ENCODE measurements at places on chromosomes 3 and 15.

- DNase-seq = no peak
Observed at GRCh38 chr3:165195241-165195639, 944 bp downstream of the SLITRK3 start.

- DNase-seq = no peak
Observed at GRCh38 chr3:102410616-102411015, 24.2 kb upstream of the ZPLD1 start.

DNA sequence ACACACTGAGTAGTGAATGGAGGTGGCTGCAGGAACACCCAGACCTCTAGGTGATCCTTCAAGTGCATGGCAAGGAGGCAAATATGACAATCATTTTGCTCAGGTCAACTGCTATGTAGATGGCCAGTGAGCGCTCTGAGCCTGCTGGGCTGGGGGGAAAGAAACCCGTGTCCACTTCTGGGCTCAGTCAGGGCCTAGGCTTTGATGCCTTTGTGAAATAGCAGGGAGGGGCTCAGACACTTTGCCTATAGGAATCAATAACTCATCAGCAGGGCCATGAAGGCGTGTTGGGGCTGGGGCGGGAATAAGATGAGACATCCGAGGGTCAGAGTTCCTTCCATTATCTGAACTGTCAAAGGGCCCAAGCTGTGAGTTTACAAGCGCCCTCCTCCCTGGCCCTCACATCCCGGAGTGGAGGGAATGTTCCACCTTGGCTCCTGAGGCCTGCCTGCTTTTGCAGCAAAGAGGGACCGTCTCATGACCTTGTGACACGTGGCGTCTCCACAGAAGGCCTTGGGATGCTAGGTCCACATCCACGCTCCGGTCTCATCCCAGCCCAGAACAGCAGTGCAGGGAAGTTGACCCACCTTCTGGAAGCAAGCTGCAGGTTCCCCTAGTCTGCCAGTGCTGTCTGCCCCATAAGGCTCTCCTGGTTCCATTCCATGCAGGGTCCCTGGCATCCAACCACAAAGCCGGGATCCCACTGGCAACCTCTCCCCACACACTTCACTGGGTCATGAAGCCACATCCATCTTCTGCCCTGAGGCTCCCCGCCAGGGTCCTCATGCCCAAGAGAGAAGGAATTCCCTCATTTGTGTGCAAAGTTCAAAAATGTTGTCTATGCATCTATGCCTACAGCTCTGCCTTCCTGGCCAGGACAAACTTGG is 78.4 kb downstream of the CHSY1 start:
- no peak for DNase-seq

DNA sequence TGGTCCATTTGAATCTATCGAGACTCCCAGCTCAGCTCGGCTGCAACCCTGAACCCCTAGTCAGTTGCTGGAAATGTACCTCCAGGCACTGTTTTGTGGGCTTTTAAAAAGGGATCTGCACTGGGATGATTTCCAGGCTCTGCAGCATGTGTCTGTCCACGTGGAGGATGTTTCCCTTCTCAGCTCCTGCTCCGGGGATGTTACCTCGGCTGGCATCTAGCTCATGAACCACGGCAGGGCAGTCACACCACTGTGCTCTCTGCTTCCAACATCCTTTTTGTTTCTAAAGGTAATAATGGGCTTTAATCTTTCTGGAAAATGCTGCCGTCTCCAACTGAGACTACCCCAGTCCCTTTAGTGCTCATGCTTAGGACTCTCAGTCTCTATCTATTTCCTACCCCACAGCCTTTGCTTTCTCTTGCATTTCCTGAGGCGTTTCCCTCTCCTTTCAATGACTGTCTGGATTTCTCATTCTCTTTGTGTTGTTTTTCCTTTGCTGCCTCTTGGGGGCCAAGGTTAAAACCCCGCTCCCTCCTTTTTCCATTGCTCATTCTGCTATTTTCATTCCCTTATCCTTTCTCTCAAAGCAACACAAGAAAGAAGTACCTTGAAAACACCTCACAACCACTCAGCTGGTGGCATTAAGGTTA is 42.9 kb upstream of the AKAP13 start:
- no peak for DNase-seq

GRCh38 chr15:91099995-91100813 is at the start of gene SV2B:
Gene SV2B (plus strand): TSS chr15:91100257. CDS start chr15:91226264, 126,007 bp downstream.
- no peak for DNase-seq

DNA sequence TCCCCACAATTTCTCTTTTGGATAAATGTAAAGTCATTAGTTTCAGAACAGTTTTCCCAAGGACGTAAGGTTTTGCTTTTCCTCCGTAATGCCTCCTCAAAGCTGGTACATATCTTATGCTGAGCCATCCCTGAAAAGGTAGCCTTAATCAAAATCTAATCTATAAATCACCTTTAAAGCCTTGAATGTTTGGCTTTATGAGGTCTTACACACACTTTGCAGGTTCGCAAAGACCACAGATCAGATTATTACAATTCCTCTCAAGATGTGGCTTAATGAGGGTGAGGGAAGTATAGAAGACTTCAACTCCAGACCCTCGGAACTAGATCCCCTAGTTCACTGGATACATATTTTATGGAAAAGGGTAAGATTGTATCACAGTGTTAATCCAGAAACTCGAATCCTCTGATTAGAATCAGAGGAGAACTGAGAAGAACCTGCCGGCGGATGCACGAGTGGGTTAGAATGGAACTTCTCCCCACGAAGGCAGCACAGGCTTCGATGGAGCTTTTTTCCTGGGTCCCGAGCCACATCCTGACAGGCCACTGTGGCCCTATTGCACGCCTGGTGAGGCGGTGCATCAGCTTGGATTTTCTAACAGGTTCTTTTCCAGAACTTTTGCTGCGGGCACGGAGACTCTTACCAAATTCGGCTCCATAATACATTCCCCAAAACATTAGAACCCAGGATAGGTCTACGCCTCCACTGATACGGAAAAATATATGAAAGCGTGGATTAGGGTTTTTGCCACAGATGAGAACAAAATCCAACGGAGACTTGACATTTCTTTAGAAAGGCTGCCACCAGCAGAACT is 1.2 kb downstream of the CTXND1 start:
- DNase-seq = no peak

DNA sequence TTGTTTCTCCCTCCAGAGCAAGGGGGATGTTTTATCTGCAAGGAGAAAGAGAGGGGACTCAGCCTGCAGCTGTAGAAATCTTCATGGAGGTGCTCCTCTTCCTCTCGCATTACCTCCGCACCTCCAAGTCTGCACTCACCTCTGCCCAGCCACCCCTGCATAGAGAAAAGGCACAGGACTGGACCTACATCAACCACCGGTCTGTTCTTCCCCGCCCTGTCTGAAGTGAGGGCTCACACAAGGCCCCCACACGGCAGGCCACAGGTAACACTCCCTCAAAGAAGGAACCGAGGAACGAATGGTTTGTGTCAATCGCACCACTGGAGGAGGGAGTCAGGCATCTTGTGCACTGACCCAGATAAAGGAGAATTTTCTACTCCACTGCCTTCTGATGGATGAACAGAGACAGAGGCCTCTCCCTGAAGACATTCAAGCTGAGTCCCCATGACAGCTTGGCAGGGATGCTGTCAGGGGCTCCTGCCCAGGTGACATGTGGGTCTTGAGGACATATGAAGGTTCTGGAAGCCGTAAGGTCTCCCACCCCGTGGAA is 260.3 kb downstream of the XXYLT1 start:
- DNase-seq = no peak

DNA sequence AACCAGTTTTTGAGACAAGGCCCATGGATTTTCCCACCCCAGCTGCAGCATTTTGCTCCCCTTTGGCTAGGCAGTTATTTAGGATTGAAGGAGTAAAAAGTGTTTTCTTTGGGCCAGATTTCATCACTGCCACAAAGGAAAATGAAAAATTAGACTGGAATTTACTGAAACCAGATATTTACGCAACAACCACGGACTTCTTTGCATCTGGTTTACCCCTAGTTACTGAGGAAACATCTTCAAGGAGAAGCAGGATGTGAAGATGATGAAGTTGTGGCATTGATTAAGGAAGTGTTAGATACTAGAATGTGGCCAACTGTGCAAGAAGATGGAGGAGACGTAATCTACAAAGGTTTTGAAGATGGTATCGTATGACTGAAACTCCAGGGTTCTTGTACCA is 165.2 kb upstream of the MYRIP start:
- DNase-seq = no peak

DNA sequence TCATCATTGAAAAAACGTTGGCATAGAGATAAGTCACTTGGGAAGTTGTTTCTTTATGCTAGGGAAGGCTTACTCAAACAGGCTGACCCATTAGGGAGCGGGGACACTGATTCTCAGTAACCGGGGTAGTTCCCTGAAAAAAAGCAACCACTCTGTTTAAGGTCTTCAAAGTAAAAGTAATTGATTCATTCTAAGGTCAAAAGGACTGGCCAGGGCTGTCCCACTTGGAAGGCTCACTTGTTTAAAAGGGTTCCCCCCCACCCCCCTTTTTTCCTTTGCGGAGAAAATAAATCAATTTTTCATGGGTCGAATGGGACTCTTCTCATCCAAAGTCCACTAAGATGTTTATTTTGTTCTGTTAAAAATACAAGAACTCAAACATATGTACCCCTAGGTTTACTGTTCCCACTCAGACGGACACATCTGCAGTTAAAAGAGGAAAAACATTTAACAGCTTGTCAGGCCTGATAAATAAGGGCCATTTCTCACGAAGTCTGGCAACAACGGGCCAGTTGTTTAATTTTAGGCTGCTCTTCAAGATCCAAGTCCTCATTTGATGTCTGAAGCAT is 53.0 kb downstream of the ARHGEF3 start:
- no peak for DNase-seq

GRCh38 chr15:96992817-96993216 is 662.3 kb downstream of the NR2F2 start:
- DNase-seq = no peak

DNA sequence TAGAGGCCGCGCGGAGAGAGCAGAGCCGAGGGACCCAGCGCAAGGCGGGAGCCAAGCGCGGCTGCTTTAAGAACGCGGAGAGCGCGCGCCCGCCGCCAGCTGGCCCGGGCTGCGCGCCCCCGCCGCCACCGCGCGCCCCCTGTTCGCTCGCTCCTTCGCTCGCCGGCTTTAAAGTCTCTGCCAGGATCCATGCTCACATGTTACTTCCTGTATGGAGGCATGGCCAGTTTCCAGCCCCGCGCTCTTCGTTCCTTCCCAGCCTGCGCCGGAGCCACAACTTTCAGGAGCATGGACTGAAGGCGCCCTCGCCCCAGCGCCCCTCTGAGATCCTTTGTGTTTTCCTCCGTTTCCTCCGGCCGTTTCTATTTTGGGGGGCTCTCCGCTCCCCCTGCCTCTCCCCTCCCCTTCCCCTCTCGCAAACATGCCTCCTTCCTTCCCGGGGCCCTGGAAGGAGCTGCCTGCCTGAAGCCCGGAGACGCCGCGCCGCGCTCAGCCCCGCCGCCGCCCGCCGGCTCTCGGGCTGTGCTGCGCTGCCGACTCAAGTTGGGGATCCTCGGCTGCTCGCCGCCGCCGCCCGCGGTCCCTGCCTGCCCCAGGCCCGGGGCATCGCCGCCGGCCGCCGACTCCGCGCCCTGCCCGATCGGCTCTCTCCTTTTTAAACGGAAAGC is at the start of gene PTPRG:
TSS of gene PTPRG (plus strand) at position 198 of the 668 bp plus-strand sequence. CDS start 717 bp downstream, outside the sequence.
- peak; percentile 55 for DNase-seq

DNA sequence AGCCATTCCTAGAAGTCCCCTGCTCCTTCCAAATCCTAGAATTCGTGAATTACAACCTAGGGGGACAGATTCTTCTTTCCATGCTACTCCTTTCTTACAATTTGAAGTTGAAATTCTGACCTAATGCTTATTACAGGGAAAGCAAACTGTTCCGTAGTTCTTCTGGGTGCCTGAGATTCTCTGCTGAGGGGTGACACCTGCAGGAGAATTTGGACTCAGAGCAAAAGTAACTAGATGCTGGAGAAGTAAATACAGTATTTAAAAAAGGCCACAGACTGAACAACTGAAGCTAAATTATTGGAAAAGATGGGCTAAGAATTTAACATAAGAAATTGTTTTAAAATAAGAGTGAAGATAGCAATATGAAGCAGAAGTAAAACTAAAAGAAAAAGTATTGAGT is 37.9 kb downstream of the ACAD9 start:
- DNase-seq = no peak

- DNase-seq = no peak
Observed at GRCh38 chr15:73079565-73079964, 27.3 kb downstream of the NEO1 start.

Measured in hypothalamus (tissue), 51 donors.